CMK (cell line): ENCODE measurements at places on chromosomes 3 and 15.

DNA sequence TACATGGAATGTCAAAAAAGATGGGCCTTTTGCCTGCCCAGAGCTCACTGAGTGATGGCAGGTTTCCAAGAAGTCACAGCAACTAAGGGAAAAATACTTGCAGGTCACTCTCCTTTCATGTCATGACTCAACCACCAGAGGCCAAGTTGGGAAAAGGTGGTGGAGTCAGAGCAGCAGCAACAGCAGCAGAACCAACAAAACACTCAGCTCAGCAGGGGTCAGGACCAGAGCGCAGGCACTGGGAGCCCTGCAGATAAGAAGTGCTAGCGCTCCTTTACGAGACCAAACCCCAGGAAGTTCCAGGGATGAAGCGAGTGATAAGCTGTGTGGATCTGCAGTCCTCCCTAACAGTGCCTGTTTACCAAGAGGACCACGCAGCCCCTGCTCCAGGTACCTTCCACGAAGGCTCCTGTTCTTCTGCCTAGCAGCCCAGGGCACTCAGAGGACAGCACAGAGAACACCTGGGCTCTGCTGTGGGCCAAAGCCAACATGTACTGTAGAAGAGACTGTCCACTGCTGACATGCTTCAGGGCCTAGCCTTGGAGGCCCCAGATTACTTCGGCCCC, 26.0 kb downstream of the POC1A start:
- peak; percentile 78 for DNase-seq

DNA sequence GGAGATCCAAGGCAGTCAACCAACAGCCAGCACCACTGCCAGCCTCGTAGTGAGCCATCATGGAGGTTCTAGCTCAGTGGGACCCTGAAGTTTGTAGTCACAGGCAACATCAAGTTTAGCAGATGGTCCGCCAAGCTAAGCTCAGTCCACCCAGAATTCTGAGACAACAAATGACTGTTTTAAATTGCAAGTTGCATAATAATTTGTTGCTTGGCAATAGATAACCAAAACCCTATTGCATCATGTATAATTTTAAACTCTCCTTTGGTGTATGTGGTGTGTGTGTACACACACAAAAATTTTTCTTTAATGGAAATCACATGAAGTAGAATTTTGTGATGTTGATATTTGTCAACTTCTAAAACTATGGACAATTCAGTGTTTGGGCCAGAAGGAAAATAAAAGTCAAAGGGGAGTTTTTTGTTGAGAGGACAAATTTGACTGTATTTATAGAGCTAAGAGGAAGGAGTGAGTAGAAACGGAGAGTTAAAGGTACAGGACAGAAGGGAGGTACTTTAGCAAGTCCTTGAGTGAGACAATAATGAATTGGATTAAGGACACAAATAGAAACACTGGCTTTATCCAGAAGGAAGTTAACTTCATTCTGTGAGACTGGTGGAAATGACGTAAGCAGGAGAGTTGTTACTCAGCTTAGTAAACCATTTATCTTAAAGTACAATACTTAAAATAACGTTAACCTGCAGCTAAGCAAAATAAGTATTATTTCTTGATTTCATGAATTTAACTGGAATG, 83.6 kb downstream of the NCEH1 start:
- DNase-seq = no peak

DNA sequence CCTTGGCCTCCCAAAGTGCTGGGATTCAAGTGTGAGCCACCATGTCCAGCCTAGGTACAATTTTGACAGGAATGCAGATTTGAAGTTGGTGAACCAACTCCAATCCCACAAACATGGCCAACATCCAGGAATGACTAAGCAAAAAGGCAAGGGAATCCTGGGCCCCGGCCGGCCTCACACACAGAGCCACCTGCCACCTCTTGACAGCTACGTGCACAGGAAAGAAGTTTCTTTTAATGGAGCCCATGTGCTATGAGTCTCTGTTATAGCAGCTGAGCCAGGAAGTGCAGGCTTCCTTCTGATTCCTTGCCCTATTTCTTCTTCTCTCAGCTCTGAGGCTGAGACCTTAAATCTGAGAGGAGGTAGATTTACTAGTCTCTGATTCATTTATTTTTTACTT, 8.8 kb downstream of the TMEM40 start:
- DNase-seq = no peak

GRCh38 chr3:36295296-36295695, 85.0 kb upstream of the STAC start:
- DNase-seq = no peak

DNA sequence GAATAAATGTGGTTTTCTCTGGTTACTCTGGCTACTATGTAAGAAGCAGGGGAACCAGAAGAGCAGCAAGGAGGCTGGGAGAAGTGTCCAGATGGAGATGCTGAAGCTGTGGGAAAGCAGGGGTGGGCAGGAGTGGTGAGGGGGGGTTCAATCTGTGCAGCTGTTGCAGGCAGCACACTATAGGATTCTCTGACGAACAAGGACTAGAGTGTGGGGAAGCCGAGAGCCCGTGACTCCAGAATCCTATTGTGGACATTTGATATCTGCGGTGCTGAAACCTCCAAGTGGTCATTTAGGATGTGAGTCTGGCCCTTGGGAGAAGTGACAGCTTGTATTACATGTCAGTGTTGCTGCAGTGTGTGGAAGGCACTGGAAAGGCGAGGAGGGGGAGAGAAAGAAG, 60.5 kb downstream of the GABRB3 start:
- no peak for DNase-seq

- DNase-seq = no peak
Observed at GRCh38 chr15:96891046-96891445, 560.5 kb downstream of the NR2F2 start.

GRCh38 chr15:79436037-79436780, 4.1 kb downstream of the MINAR1 start:
- DNase-seq = no peak

DNA sequence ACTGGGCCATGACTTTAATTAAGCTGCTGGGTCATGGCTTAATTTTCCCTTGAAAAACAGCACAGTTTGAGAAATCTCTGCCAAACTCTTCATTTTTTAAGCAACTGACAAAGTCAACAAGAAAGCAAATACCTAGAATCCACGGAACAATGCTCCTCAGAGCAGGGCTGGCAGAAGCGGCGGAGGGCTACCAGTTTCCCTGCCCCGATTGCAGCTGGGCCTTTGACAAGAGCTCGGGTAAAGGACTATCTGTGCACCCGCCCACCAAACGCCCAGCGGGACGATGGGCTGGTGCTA, 1.2 kb downstream of the GOLIM4 start:
- DNase-seq = no peak

DNA sequence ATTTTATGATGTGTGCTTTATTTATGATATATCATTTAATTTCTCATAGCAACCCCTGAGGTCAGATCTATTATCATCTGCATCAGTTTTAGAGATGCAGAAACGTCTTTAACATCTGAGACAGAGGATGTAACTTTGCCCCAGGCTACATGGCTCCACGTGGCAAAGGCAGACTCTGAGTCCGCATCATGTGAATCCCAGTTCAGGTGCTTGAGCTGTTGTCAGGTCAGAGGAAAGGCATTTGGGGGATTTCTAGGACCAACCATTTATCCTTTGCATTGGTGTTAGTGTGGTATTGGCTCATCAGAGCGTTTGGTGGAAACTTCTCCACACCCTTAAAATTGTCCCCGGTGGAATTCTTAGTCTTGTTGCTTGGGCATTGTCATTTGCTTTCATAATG, 10.8 kb downstream of the CACNA2D3 start:
- no peak for DNase-seq

DNA sequence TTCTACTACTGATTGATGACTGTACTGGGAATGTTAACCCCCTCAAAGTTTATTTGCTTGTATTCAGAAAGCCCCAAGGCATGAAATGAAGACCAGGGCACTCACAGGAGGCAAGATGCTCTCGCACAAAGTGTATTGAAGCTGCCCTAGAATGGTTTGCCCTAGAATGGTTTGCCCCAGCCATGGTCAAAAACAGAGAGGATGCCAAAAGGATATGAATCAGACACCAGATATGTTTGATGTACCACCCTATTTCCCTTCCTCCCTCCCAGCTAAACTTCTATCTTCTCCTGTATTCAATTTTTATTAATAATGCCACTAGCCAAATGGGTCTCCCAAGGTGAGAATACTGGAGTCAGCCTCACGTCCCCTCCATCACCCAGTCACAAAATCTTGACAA, 101.3 kb downstream of the TMCO5A start:
- no peak for DNase-seq

GRCh38 chr3:36381311-36381956, 1.1 kb downstream of the STAC start:
- DNase-seq = no peak

- no peak for DNase-seq
Observed at GRCh38 chr3:123058505-123058904, 8.3 kb upstream of the PDIA5 start.

DNA sequence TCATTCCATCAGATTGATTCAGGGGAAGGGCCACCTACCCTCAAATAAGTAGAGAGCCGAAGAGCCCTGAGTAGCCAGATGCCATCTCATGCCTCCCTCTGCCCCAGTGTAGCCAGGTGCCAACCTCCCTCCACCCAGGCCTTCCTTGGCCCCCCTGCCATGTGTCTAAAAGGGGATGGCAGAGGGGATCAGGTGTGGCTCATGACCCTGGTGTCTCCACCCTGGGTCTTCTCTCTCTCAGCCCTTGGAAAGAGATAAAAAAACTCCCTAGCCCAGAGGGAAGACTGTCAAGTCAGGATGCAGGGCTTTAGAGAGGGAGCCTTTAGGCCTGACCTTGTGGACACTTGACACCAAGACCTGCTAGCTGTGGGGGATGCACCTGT, 5.2 kb downstream of the GRM2 start:
- no peak for DNase-seq

DNA sequence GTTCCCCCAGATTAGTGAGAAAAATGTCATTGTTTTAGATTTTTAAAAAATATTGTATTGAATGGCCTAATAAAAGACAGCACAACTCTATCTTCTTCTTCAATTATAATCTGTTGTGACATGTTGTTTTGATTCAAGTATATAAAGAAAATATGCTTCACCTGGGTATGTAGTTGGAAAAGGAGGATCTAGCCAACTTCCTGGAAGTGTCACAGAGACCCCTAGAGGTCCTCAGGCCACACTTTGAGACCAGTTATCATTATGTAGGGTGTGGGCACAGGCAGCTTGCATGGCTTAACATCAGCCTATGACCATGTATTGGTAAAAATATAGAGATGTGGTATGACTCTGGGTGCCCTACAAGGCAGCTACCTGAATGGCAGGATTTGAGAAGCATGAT, 14.7 kb upstream of the RYR3 start:
- DNase-seq = no peak

GRCh38 chr3:175153595-175153994, 294.5 kb downstream of the NAALADL2 start:
- DNase-seq = no peak

GRCh38 chr3:190099099-190099498, 21.6 kb downstream of the P3H2 start:
- DNase-seq = no peak

DNA sequence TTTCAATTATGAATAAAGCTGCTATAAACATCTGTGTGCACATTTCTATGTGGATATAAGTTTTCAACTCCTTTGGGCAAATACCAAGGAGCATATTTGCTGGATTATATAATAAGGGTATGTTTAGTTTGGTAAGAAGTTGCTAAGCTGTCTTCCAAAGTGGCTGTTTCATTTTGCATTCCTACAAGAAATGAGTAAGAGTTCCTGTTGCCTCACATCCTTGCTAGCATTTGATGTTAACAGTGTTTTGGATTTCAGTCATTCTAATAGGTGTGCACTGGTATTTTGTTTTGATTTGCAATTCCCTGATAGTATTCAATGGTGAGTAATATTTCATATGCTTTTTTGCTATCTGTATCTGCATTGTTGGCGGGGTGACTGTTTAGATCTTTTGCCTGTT, 120.7 kb upstream of the MDFIC2 start:
- no peak for DNase-seq

GRCh38 chr3:184546252-184546651, 15.3 kb upstream of the EPHB3 start:
- DNase-seq = no peak

DNA sequence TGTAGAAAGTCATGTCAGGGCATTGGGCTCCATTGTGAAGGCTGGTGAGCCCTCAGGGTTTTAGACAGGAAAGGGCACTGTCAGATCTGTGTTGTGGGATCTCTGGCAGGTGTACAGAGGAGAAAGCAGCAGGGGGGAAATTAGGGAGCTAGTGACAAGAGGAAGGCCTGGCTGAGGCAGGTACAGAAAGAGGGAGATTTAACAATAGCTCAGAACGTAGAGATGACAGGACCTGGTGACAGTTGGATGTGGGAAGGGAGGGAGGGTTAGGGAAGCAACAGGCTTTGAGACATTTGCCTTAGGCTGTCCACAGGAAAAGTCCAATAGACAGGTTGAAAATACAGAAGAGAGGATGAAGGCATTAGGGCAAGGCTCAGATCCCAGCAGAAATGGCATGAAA, 288.1 kb downstream of the EPHB1 start:
- DNase-seq = no peak

GRCh38 chr3:99633887-99634558, 4.4 kb upstream of the COL8A1 start:
- DNase-seq = no peak
